ENCODE measurements at places on chromosomes 7 and 10.

DNA sequence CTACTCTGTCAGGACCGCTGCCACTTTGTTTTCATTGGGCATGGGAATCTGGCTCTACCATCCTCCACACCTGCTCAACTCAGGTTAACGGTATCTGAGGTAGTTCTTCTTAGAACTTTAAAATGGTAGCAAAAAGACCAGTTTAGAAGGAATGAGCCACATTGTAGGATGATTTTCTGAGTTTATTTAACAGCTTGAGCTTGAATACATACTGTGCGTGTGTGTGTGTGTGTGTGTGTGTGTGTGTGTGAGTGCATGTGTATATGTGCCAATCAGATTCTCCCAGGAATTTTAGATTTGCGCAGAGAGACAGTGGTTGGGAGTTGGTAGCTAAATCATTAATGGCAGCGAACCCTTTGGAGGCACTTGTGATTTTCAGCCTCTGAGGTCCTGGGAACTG is 81.4 kb downstream of the SPAG6 start:
- DNase-seq, result no peak

GRCh38 chr10:61688551-61689308 is 26.0 kb downstream of the CABCOCO1 start:
- no peak for DNase-seq

GRCh38 chr7:2722591-2722990 is 34.6 kb downstream of the AMZ1 start:
- no peak for DNase-seq

DNA sequence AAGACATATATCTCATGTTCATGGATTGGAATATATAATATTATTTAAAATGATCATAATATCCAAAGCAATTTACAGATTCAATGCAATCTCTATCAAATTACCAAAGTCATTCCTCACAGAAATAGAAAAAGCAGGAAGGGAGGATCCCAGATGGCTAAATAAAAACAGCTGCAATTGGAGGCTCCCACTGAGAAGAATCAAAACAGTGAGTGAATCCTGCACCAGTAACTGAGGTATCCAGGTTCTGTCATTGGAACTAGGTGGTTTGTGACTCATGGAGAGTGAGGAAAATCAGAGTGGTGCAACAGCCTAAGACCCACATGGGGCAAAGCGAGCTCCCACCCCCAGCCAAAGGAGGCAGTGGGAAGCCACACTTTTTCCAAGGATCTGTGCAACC is 128.4 kb downstream of the MTERF1 start:
- DNase-seq, result no peak

GRCh38 chr10:114518401-114519305 is 114.4 kb upstream of the AFAP1L2 start:
- DNase-seq, result no peak

DNA sequence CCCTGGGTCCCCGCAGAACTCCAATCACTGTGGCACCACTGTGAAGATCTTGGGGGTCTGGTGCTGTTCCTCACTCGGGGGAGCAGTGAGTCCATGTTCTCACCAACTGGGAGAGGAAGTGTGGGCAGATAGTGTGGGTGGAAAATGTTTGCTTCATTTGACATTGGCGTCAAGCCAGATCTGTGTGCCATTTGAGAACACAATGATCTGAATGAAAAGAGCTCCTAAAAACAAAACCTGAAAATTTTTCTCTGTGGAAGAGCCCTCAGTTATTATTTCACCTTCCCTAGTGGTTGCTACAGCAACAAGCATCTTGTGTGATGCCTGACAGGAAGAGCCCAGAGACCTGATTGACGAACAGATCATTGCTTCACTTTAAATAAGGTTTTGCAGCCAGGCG is 125.6 kb downstream of the VIPR2 start:
- DNase-seq, result no peak

GRCh38 chr10:21527598-21528235 is 2.2 kb upstream of the SKIDA1 start:
- DNase-seq, result no peak

GRCh38 chr7:19121977-19122588 is 4.6 kb upstream of the TWIST1 start:
- DNase-seq, result no peak

DNA sequence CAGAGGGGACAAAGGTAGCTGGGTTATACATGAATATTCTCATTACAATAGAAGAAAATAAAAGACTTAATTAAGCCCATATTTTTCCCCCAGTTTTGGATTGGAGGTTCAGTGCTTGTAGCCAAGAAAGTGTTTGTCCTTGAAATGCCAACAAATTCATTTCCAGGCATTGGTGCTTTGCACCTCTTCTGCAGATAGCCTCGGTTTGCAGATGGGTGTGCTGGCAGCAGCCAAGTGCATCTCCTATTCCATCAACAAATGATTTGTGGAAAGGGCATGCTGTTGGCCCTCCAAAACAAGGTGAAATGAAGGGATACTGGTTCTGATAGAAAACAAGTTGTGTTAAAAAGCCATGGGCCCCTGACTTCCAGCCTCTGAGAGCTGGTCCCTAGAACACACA is 187.3 kb downstream of the DPY19L1 start:
- DNase-seq, result no peak

DNA sequence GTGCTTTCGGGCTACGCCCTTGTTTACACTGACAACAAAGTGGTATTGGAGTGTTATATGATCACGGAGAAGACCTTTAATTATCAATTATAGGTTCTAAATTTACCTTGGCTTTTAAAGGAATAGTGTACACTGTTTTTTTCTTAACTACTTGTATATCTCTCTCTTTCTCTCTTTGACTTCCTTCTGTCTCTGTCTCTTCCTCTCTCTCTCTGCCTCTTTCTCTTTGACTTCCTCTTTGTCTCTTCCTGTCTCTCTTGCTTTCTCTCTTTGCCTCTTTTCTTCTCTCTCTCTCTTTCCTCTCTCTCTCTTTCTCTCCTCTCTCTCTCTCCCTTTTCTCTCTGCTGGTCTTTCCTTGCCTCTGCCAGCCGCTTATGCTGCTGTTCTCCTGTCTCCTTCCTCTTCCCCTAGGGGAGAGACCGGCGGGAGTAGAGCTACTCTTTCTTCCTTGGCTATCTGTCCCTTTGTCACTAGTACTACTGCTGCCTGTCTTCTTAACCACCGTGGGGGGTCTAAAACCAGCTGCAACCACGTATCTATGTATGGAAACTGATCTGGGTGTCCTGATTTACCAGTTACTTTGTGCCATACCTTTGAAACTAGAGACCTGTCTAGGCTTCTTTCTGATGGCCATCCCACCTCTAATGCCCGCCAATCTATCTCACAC is 36.9 kb upstream of the GSDME start:
- no peak for DNase-seq

- peak; percentile 56 for DNase-seq
These were observed 61.7 kb downstream of the SH2D4B start for GRCh38 chr10:80599424-80599847.

GRCh38 chr7:158257516-158258410 is 329.9 kb downstream of the PTPRN2 start:
- no peak for DNase-seq

GRCh38 chr7:24419511-24419910 is 135.5 kb downstream of the NPY start:
- no peak for DNase-seq

- no peak for DNase-seq
These were observed 3.1 kb downstream of the ABLIM1 start for GRCh38 chr10:114654822-114655575.

GRCh38 chr7:74514131-74514591 is 60.5 kb downstream of the GTF2IRD1 start:
- DNase-seq, result no peak

DNA sequence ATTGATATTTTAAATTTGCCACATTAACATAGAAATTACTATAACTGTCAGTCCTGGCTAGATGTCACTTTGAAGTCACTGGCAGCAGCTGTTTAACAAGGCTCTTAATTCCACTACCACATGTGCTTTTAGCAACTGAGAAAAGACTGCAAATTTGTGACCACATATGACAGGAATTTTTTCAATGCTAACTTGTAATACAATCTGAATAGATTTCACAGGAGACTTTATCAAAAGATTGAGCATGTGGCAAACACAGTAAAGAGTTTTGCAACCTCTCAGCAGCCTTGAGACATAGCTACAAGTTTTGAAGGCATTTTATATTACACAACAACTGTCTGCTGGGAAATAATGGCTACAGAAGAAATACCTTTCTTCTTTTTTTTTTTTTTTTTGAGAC is 73.0 kb downstream of the MICU1 start:
- DNase-seq, result peak; percentile 37

- DNase-seq, result no peak
These were observed 348.9 kb downstream of the ARL4A start for GRCh38 chr7:13036256-13036780.

GRCh38 chr7:31067491-31067890 is 15.4 kb downstream of the ADCYAP1R1 start:
- DNase-seq, result no peak

- no peak for DNase-seq
These were observed 26.7 kb downstream of the ABCB5 start for GRCh38 chr7:20642166-20642565.

DNA sequence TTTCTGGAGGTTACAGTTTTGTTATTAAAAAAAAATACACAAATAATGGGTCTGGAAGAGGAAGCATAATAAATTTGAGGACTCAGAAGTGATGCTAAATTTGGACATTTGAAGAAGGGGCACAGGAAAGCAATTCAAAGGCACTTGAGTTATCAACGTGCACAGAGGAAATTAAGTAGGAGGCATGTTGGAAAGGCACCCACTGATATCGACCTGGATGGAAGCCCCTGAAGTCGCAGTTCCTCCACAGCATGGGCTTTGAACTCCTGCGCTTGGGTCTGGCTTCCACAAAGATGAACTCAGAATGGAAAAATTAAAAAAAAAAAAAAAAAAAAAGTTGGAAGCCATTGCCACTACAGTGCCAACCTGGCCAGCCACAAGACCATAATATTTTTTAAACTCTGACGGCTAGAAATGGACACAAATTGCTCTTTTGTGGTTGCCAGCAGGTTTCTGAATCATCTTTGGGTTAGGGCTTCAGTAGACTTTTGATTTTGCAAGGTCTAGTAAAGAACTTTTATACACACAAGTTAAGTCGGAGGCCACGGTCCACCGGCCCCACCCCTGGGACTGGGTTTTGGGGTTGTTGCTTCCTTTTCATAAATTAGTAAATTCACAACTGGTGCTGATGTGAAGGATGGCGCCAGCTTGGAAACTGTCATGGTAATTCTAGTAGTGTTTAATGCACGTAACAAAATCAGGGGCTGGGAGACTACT is 21.6 kb downstream of the JCAD start:
- no peak for DNase-seq

DNA sequence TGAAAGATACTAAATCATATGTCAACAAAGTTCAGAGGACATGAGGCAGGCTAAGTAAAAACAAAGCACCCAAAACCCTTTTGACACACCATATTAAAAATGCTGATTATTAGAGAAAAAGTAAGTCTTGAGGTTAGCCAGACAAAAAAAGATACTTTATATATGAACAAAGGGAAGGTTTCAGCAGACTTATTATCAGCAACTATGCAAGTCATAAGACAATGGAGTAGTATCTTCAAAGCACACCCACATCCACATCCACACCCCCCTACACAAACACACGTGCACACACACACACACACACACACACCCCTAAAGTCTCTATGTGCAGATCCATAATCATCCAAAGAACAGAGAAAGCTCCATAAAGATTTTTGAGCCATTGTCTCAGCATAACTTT is 1373.9 kb upstream of the CELF2 start:
- no peak for DNase-seq

DNA sequence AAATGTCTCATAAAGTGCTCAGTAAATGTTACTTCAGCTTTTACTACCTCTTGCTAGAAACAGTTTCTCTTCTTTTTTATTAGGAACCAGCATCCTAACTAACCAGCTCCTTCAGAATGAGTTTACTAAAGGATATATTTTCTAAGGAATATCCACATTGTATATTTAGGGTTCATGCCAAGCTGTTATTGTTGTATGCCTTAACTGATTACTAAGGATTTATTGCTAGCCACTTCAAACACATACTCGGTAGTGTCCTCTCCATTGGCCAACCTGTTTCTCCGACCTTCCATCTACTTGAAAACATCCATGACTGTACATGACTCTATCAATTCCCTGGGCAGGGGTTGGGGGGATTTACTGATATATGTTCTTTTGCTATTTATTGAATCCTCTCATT is 906.3 kb upstream of the SORCS1 start:
- DNase-seq, result no peak

DNA sequence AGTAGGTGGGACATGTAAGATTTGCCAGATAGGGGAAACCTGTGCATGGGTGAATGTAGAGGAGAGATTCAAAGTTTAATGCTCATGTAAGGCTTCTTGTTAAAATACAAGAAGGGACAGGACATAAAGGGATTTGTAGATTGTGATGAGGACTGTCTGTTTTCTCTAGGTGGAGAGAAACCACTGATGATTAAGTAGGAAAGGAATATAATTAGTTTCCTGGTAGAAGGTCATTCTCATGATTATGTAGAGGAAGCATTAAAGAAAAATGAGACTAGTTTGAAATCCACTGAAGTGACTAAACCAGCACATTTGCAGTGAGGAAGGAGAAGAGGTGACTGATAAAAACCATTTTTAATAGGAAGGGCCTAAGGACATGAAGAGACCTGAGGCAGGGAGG is 19.6 kb upstream of the MACC1 start:
- no peak for DNase-seq

- peak; percentile 6 for DNase-seq
These were observed 683 bp upstream of the ENTPD7 start for GRCh38 chr10:99658622-99659030.

DNA sequence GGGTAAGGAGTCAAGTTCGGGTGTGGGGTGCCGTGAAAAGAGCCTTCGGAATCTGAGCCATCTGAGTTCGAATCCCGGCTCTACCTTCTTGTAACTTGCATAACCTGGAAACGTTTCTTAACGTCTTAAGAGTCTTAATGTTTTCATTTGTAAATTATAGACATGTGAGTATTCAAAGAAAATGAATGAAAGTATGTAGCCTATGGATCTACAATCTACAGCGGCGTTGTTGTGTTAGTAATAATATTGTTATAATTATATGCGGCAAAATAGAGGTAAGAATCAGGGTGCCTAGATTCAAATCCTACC is 559 bp downstream of the VTI1A start:
- no peak for DNase-seq

DNA sequence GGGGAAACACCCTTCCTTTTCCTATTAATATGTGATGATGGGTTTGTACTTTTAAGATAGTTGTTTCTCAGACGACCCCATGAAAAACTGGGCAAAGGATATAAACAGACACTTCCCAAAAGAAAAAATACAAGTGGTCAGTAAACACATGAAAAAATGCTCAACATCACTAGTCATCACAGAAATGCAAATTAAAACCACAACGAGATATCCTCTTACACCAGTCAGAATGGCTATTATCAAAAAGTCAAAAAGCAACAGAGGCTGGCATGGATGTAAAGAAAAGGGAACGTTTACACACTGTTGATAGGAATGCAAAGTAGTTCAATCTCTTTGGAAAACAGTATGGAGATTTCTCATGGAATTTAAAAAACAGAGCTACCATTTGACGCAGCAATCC is 111.4 kb upstream of the ZEB1 start:
- DNase-seq, result no peak

DNA sequence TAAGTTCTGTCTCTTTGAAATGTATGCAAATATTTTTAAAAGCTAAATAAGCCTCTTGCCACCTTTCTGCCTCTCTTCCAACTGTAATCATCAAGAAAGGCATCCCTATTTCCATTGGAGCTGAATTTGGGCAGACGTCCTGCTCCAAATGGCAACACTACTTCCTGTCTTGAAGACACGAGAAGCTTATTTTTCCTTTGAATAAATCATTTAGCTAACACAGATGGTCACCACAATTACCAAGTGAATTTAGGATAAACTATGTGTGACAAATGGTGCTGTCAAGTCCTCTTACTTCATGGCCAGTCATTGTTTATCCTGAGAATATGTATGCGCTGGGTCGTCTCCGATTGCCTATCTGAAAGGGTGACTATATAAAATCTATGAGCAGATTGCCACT is 268.0 kb downstream of the ANKRD7 start:
- DNase-seq, result no peak

Measured in AG08396 (cell line).